ENCODE measurements at places on chromosomes 1 and 21.

- DNase-seq: no peak
Observed at GRCh38 chr1:29452463-29453230, 216.3 kb downstream of the PTPRU start.

- DNase-seq: no peak
Observed at GRCh38 chr1:193275773-193276172, 89.4 kb upstream of the B3GALT2 start.

DNA sequence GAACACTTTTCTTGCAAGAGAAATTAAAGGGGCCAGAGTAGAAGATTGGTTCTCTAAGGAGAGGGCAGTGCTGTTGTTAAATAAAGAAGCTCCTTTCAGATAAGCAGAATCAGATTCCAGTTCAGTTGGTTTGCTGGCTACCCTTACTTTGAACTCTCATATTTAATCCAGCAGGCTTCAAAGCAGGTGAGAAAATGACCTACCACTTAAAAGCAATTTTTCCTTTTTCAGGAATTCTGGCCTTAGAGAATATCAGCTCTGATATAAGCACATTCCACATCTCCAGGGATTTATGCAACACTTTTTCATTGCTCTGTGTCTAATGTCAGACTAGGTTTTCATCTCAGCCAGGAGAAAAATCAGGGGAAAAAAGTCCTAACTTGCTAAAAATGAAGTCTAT lies 28.7 kb downstream of the WNT2B start:
- no peak for DNase-seq

- no peak for DNase-seq
Observed at GRCh38 chr1:234230414-234230862, 142.8 kb upstream of the COA6 start.

GRCh38 chr1:52659356-52659755 lies 26.4 kb downstream of the SHISAL2A start:
- DNase-seq: no peak

GRCh38 chr1:67479146-67479891 lies 49.1 kb upstream of the SERBP1 start:
- no peak for DNase-seq

DNA sequence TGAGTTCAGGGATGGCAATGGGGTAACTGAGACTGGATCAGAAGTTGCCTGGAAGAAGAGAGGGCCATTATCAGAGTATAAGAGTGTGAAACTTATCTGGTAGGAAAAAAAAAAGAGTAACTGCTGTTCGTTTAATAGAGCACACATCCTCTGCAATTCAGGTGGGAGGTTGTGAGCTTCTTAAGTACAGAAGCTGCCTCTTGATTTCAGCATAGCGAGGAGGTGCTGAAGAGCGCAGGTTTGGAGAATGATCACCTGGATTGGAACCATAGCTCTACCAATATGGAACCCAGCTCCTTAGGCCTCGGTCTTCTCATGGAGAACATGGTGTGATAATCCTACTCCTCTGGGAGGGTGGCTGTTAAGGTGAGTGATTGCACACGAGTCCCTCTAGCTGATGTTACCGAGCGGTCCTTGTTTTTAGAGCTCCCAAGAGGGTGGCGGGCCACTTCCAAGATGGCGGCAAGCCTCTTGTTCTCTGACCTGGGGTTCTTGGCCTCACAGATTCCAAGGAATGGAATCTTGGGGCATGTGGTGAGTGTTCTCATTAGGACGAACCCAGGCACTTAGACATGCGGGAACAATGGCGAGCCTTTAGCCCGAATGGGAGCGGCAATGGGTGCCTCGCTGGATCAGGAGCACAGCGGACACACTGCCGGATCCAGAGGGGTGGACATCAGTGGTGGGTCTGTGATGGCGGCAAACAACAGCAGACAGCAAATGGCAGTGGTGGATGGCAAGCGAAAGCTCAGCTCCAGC lies 3.3 kb upstream of the MX1 start:
- DNase-seq: no peak

DNA sequence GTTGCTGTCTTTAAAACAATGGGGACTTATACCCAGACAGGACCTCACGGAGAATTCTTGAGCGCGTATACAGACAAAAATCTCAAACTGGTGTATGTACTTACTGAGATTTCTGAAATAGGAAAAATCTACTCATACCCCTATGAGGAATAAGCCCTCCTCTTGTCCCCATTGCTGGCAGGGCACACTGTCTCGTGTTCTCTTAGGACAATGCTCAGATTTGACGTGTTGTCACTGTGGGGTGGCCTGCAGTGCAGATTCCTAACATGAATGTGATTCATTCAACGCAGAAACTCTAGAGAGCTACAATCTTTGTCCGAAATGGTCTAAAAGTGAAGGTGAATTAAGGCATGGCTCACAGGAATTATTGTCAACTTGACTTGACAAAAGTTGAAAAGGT lies 31.1 kb upstream of the PDE9A start:
- DNase-seq: no peak

GRCh38 chr1:226618380-226618779 lies 69.8 kb downstream of the STUM start:
- DNase-seq: no peak

DNA sequence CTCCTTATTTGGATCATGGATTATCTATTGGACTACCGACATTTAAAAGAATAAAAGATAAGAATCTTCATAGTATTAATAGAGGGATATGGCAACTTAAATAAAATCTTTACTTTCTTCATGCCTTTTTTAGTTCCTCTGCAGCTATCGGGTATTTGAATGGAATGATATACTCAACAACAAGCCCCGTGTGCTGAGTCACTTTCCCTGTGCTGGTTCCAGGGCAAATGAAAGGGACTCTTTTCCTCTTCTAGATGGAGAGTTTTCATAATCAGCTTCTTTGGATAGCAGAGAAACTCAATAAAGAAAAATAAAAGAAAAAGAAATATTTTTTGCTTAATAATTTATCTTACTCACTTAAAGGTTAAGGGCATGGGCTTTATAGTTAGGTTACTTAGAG lies 213.7 kb downstream of the LRRC40 start:
- DNase-seq: no peak

- DNase-seq: no peak
Observed at GRCh38 chr1:31689854-31690253, 14.0 kb downstream of the COL16A1 start.

GRCh38 chr1:54766726-54767125 lies 2.4 kb upstream of the PARS2 start:
- DNase-seq: no peak

- no peak for DNase-seq
Observed at GRCh38 chr1:147567594-147568381, 26.5 kb downstream of the BCL9 start.

DNA sequence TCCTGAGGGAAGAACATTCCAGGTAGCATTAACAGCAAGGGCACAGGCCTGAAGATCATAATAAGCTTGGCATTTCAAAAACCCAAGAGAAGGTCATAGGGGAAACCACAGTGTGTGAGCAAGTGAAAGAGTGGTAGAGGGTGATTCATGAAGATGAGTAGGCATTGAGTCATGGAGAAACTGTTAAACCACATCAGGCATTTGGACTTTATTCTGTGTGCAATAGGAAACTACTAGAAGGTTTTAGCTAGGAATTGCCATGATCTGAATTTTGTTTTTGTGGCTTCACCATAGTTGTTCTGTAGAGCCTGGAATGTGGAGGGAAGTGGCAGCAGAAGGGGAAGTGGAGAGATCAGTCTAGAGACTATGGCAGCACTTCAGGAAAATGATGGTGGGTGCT lies 359.0 kb upstream of the PTBP2 start:
- no peak for DNase-seq

DNA sequence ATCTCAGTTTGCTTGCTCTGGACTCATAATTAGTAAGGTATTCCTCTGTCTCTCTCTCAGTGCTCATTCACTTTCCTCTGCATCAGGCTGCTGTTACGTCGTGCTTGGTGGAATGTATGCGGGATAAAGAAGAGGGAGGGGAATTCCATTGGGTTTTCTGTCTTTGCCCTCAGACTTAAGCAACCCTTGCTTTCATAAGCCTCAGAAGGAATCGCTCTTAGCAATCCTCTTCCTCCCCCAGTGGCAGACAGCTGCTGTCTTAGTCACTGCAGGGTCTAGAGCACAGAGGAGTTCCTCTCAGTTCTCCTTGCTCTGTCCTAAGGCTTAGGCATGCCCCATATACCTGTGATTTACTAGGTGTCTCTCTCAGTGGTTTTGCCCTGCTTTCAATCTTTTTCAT lies 19.1 kb upstream of the NTMT2 start:
- DNase-seq: no peak

- no peak for DNase-seq
Observed at GRCh38 chr1:205243350-205244191, 15.8 kb downstream of the TMCC2 start.

DNA sequence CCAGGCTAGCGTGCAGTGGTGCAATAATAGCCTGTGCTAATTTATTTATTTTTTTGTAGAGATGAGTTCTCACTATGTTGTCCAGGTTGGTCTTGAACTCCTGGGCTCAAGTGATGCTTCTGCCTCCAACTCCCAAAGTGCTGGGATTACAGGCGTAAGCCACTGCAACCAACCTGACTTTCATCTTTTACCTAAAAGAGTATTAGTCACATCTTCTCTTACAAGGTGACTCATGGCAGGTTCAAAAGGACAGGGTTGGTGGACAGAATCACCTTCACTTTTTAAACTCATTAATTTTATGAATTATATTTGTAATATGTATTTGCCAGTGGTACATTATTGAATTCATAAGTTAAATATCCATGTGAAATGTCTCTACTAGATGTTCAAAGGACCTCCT lies 18.1 kb downstream of the JAM2 start:
- no peak for DNase-seq

DNA sequence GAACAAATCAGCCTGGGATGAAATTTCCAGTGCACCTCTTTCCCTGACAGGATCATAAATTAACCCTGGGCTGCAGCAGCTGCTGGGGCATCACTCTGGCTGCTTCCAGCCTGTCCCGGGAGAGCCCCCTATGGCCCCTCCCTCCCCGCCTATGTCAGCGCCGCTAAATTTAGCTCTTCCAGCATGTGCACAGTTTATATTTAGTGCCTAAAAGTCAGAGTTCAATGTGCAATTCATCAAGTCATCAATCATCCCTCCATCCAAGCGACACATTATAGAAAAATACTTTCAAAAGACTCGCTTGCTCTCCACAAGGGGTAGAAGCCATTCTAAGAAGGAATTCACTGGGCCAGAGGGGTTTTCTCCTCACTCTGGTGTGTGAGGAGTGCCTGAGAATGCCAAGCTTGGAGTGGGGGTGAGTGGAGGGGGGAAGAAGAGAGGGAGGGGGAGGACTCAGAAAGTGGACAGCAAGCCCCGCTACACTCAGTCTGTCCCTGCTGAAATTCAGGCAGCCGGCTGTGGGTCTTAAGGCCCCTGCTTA lies 37.4 kb downstream of the XCL1 start:
- DNase-seq: no peak

GRCh38 chr1:160741092-160741501 lies 2.0 kb downstream of the SLAMF7 start:
- no peak for DNase-seq

- no peak for DNase-seq
Observed at GRCh38 chr1:51380936-51381335, 50.6 kb upstream of the TTC39A start.

GRCh38 chr1:17773591-17774326 lies 18.6 kb downstream of the ACTL8 start:
- no peak for DNase-seq

- no peak for DNase-seq
Observed at GRCh38 chr1:224727351-224728289, 111.5 kb downstream of the CNIH3 start.

GRCh38 chr1:60655679-60656355 lies 426.5 kb upstream of the NFIA start:
- DNase-seq: no peak

GRCh38 chr21:33185852-33186251 lies 43.9 kb upstream of the IFNAR2 start:
- DNase-seq: no peak
